Naive thymus-derived CD4-positive, alpha-beta T cell (primary cell): ENCODE measurements at places on chromosomes 3 and 15. TPM values are rescaled to one million over a fixed set of nuclear protein-coding genes. Genes with fewer than 3 reads are reported as not detected.
A peak's percentile ranks its signal among the peaks of the same experiment; 100 is the strongest.

The WDR72 gene
- not detected for total RNA-seq

The KBTBD8 gene
- 14.6 TPM for total RNA-seq

The SH3GL3 gene
- not detected for total RNA-seq

The BTLA gene
- total RNA-seq, result 15.6 TPM

The C3orf22 gene
- total RNA-seq, result not detected

The CPLX3 gene
- total RNA-seq, result not detected

- H3K27me3 ChIP-seq, result no peaks in the 10 kb centered on the region
- H3K27ac ChIP-seq, result peak overlapping the region; percentile 84
- H3K4me1 ChIP-seq, result peaks cover 72% of the 10 kb centered on the region
- H3K36me3 ChIP-seq, result peaks cover 12% of the 10 kb centered on the region
- peak; percentile 69 for DNase-seq
These were observed 87.8 kb downstream of the KLHL25 start for GRCh38 chr15:85706779-85707518.

GRCh38 chr3:83770664-83771402 is 1188.0 kb upstream of the CADM2 start:
- H3K4me3 ChIP-seq, result no peak overlapping the region
- no peaks in the 10 kb centered on the region for H3K36me3 ChIP-seq
- H3K27ac ChIP-seq, result no peak overlapping the region
- no peak for DNase-seq
- no peaks in the 10 kb centered on the region for H3K27me3 ChIP-seq

GRCh38 chr3:71585131-71585530 is 1.6 kb upstream of the FOXP1 start:
- DNase-seq, result peak; percentile 29
- peak overlapping the region; percentile 73 for H3K4me3 ChIP-seq
- H3K36me3 ChIP-seq, result no peaks in the 10 kb centered on the region
- H3K4me1 ChIP-seq, result peaks cover 7% of the 10 kb centered on the region

GRCh38 chr15:67766968-67767367 is 58.3 kb upstream of the SKOR1 start:
- H3K36me3 ChIP-seq, result no peaks in the 10 kb centered on the region
- H3K4me3 ChIP-seq, result no peak overlapping the region
- no peaks in the 10 kb centered on the region for H3K27me3 ChIP-seq

- no peak overlapping the region for H3K4me3 ChIP-seq
- no peaks in the 10 kb centered on the region for H3K4me1 ChIP-seq
- no peaks in the 10 kb centered on the region for H3K27me3 ChIP-seq
These were observed 149.6 kb downstream of the PDZRN3 start for GRCh38 chr3:73475175-73475574.

DNA sequence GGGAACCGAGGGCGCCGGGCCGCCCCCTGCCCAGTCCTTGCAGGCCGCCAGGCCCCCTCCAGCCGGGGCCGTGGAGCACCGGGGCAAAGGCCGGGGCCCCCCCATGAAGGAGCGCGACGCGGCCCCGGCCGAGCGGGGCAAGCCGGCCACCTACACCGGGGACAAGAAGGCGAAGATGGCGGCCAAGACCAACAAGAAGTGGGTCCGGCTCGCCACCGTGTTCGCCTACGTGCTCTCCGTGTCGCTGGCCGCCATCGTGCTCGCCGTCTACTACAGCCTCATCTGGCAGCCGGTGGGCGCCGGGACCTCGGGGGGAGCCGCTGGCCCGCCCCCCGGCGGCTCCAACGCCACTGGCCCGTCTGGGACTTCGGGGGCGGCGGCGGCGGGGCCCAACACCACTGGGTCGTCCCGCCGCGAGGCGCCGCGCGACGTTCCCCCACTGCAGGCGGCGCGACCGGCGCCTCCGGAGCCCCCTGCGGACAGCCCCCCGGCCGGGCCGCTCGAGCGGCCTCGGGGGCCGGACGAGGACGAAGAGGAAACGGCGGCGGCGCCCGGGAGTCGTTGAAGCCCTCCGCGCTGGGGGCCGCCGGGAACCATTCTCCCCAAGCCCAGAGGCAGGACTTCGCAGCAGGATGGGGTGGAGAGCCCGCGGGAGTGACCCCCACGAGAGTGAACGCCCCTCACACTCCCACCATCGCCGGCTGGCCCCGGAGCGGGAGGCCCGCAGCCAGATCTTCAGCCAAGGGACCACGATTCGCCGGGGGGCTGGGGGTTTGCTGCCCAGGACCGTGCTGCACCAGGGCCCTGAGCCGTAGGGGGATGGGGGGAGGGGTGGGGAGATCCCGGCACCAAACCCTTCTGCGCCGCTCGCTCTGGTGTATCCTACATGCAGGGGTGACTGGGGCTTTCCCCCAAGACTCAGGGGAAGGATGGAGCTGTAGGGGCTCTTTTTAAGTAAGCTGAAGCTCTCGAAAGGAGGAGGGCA is 753 bp downstream of the INAFM2 start:
- H3K4me1 ChIP-seq, result peaks cover 15% of the 10 kb centered on the region
- peak overlapping the region; percentile 34 for H3K4me3 ChIP-seq
- no peak for DNase-seq
- H3K36me3 ChIP-seq, result no peaks in the 10 kb centered on the region

DNA sequence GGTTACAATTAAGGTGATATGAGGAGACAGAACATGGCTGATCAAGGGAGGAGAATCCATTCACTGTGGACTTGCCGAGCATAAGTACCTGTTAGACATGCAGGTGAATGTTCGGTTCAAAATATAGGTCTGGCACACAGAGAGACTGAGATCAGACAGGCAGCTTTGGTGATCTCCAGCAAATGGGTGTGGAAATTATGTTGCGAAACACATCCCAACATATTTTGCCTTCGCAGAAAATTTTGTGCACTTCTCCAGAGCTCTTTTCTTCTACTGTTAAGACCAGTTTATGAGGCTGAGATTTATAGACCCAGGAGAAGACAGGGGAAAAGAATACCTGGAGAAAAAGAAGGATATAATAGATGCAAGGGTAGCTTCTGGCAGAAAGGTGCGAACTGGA is 183.2 kb downstream of the NEK10 start:
- no peak overlapping the region for H3K27ac ChIP-seq
- H3K27me3 ChIP-seq, result no peaks in the 10 kb centered on the region
- H3K4me1 ChIP-seq, result no peaks in the 10 kb centered on the region
- H3K4me3 ChIP-seq, result no peak overlapping the region
- no peak for DNase-seq

DNA sequence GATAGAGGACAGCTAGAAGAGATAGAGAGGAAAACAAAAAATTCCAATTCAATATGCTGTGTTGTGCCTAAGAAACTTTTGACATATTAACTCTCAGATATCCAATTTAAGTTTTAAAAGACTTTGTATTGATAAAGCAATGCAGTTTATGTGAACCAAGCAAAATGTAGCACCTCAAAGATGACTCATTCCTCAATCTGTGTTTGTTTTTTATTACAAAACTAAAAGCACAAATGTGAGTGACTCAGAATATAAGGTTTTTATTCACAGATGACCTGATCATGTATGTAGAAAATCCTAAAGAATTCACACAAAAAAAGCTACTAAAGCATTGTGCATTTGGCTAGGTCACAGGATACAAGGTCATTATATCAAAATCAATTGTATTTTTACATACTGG is 11.1 kb downstream of the HCLS1 start:
- H3K27ac ChIP-seq, result no peak overlapping the region
- H3K36me3 ChIP-seq, result peaks cover 11% of the 10 kb centered on the region
- H3K4me1 ChIP-seq, result peaks cover 21% of the 10 kb centered on the region
- DNase-seq, result no peak

GRCh38 chr15:26572602-26573350 is 200.1 kb downstream of the GABRB3 start:
- H3K27me3 ChIP-seq, result no peaks in the 10 kb centered on the region
- no peak overlapping the region for H3K27ac ChIP-seq
- no peak overlapping the region for H3K4me3 ChIP-seq
- H3K36me3 ChIP-seq, result no peaks in the 10 kb centered on the region
- no peak for DNase-seq

GRCh38 chr3:108546247-108546646 is 35.9 kb upstream of the MYH15 start:
- peak overlapping the region; percentile 19 for H3K4me3 ChIP-seq
- no peaks in the 10 kb centered on the region for H3K27me3 ChIP-seq
- H3K27ac ChIP-seq, result no peak overlapping the region
- no peaks in the 10 kb centered on the region for H3K4me1 ChIP-seq

DNA sequence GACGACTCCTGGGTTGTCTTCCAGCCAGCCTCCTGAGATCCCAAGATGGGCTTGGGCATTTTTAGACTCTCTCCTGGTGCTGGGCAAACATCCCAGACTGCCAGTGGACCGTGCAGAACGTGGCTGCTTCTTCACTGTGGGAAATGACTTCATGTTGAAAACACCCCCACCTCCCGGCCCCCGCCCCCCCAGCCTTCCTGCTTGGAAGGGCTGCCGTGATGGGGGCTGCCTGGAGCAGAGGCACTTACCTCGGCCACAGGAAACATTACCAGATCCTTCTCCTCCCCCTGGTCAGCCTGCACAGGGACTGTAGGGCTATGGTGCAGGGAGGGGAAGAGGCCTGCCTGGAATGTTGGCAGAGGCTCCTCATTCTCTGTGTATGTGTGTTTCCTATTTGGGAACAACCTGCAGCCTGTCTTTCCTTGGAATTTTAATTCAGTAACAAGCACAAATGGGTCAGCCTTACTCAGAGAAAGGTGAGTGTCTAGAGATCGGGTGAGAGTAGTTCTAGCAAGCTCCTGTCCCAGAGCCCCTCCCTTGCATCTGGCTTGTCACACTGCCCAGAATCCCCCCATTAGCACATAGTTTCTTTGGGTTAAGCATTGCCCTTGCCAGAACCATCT is 90.8 kb downstream of the ANP32A start:
- DNase-seq, result no peak
- H3K27me3 ChIP-seq, result no peaks in the 10 kb centered on the region
- H3K36me3 ChIP-seq, result no peaks in the 10 kb centered on the region
- no peak overlapping the region for H3K4me3 ChIP-seq
- no peaks in the 10 kb centered on the region for H3K4me1 ChIP-seq

DNA sequence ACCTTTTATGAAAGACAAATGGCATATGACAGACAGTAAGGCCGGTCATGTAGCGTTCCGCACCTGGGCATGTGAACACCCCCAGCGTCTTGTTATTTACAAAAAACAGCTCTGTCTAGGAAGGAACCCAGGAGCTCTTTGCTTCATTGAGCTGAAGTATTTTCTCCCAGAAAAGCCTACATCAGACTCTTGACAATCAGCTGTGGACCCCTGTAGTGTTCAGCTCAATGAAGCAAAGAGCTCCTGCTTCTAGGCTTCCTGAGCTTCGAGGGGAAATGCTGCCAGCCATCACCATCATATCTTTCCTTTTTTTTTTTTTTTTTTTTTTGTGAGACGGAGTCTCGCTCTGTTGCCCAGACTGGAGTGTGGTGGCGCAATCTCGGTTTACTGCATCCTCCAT is 4.1 kb downstream of the ASB14 start:
- no peak for DNase-seq
- no peaks in the 10 kb centered on the region for H3K36me3 ChIP-seq
- no peaks in the 10 kb centered on the region for H3K4me1 ChIP-seq
- H3K27me3 ChIP-seq, result no peaks in the 10 kb centered on the region
- H3K27ac ChIP-seq, result no peak overlapping the region

DNA sequence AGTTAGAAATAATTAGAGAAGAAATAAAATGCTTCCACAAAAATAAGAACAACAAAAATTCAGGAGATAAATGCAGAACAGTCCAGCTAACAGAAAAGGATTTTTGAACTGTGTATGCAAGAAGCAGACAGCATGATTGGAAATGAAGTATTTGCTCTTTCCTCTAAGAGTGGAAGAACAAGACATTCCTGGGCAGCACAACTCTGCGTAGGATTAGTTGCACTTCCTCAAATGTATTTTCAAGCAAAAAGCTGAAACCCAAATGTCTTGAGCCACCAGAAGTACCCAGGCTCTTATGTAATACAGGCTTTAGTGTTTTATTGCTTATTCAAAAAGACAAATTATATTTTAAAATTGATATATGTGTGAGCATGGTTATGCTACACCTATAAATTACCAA is 127.2 kb downstream of the ZBTB20 start:
- no peaks in the 10 kb centered on the region for H3K36me3 ChIP-seq
- H3K27me3 ChIP-seq, result no peaks in the 10 kb centered on the region
- H3K4me3 ChIP-seq, result no peak overlapping the region
- no peak for DNase-seq

DNA sequence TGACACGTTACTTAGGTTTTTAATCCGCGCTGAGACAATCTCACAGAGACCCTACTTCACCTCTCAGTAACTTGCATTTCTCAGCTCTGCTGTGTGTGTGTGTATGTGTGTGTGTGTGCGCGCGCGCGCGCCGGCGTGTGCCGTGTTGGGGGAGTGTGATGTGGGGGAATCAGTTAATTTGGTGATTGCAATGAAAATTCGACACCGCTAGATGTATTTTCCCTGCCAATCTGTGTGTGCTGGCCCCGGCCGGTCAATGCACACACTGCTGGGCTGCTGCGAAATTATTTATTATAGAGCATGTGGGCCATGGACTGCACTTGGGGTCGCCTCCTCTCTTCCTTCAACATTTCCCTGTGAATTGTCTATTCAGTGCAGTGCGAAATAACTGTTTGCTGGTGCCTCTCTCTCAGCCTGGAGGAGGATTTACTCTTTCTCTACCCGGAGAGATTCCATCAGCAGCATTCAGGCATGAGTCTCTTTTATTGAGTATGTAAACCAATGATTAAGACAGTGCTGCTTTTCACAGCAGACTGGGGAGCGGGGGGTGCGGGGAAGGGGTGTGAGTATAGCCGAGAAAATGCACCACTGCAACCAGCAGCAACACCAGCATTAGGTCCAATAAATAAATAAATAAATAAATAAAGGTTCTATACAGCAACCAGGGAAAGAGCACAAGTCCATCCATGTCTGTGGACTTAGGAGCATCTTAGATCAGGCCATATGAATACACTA is 2.9 kb downstream of the CADM2 start:
- no peak overlapping the region for H3K4me3 ChIP-seq
- no peaks in the 10 kb centered on the region for H3K36me3 ChIP-seq
- DNase-seq, result no peak
